ENCODE measurements at places on chromosomes 11 and 22.

DNA sequence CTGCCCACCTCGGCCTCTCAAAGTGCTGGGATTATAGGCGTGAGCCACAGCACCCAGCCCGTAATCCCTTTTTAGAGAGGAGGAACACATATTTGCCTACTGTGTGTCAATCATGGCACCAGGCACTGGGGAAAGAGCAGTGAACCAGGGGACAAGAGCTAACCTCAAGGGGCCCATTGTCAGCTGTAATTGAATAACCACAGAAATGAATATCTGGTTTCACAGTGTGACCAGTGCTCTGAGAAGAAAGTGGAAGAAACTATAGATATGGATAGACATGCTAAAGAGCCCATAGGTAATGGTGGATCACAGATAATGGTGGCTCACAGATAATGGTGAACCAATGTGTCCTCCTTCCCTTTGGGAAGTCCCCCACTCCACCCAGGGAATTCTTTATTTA is 8.6 kb upstream of the KCTD14 start:
- DNase-seq: no peak

DNA sequence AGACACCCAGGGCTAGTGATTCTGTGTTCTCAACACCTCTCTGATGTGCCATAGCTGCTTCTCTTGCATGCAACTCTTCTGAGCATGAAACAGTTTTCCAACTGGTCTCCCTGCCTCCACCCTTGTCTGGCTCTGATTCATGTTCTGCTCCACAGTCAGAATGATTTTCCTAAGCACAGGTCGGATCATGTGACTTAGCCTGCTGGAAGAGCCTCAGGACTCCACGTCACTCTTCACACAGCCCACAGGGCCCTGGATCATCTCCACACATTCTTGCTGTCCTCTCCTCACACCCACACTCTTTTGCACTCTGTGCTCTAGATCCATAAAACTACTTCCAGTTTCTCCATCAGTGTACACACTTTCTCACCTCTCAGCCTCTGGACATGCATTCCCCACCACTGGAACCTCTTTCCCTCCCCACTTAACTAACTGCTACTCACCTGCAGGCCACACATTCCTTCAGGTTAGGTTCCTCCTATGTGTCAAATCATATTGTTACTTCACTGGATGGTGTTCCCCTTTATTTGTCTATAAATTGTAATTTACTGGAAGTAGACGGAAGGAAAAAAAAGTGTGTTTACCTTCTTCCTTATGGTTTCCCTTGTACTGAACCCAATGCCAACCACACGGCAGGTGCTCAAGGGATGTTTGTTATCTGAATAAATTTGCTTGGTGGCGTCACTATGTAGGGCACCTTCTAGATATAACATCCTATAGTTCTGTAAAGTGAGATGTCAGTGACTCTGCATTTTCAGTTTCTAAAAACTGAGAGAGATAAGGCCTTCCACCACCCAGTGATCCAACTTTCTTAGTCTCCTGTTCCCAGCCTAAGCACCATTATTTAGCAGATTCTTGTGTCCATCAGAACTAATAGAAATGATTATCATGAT is 133.7 kb downstream of the ETS1 start:
- DNase-seq: no peak

GRCh38 chr11:126510621-126511370 is 155.3 kb downstream of the ST3GAL4 start:
- no peak for DNase-seq

DNA sequence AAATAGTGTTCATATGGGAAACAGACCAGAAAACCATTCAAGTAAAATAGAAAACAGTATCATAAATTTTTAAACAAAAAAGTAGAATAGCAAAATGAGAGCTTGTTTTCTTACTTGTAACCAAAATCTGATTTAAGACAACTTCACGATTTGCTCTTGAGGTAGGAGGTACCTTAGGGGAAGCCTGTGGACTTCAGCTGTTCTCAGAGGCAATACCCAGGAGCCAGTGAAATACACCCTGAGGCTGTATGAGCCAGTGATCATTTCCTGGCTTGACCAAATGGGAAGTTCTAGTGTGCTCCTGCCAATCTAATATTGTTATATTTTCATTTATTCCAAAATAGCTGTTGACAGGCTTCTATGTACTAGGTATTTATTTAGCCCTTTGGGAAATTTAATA is 104.8 kb downstream of the ARHGAP42 start:
- DNase-seq: no peak

- DNase-seq: no peak
Measured at GRCh38 chr11:2442589-2442988, 1.7 kb downstream of the TRPM5 start.

DNA sequence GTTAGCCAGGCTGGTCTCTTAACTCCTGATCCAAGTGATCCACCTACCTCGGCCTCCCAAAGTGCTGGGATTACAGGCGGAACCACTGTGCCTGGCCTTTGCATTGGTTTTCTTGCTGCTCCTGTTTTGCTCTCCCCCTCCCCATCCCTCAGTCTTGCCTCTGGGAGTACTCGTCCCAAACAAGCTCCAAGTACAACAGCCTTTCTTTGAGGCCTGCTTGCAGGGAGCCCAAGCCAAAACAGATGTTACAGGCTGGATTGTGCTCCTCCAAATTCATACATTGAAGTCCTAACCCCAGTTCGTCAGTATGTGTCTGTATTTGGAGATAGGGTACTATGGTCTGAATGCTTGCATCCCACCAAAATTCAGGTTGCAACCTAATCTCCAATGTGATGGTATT is 8.6 kb downstream of the IGLL1 start:
- no peak for DNase-seq

DNA sequence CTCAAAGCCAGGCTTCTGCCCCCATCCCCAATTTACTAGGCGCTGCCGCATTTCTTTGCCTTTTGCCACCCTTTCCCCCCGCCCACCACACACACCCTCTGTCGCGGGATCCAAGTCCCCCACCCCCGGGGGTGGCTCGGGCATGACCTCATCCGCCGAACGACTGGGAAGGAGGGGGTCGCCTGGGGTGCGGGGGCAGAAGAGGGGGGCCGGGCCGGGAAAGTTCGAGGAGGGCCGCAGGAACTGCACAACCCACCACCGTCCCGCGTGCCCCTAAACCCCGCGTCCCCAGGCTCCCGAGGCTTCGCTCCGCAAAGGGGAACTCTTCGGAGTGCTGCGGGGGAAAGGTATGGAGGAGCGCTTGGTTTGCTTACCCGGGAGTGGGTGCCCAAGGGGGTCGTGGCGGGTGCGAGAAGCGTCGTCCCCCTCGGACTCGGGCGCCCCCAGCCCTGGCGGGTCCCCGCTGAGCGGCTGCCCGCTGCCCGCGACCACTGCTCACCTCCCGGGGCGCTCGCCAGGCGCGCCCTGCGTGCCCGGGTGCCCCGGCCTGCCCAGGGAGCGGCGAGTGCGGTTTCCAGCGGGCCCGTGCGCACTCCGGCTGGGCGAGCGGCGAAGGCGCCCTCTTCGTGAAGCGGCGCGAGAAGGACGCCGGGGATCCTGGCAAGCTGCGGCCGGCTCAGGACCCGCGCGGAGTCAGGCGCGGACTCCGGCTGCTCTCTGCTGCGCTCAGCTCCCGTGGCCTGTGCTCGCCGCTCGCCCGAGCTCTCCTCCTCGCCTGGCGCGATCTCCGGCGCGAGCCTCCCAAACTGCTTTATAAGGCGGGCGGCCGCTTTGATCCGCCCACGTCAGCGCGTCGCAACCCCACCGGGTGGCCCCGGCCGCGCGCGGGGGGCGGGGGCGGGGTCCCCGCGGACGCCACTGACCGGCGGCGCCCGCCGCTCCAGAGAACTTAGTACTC is 4.0 kb upstream of the WNT11 start:
- DNase-seq: no peak

DNA sequence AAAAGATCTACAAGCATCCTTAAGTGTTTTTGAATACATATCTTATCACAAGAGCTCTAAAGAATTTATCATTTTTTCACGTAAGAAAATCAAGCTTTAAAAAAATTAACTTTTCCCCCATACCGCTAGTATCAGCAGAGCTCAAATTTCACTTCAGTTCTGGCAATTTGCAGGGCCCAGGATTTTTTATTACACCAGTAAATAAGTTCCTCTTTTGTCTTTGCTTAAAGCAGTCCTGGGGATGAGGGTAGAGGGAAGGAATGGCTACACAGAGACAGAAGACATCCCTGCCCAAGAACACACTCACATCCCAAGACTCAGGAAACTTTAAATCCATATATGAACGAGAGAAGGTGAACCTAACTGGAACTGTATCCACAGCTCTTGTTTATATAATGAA is 22.6 kb upstream of the SORL1 start:
- DNase-seq: no peak

DNA sequence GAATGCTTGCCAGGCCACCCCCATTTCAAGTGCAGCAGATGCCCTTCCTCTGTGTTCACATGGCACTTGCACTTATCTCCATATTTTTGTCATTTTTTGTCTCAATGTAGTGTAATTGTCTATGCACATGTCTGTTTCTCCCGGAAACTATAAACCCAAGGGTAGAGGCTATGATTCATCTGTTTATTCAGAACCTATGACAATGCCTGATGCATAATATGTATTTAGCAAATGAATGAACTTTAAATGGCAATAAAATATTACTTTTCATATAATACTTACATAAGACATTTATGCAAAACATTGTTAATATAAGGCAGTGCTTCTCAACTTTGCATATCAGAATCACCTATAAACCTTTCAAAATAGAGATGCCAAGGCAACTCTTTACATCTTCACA is 6.7 kb downstream of the PAK1 start:
- no peak for DNase-seq

DNA sequence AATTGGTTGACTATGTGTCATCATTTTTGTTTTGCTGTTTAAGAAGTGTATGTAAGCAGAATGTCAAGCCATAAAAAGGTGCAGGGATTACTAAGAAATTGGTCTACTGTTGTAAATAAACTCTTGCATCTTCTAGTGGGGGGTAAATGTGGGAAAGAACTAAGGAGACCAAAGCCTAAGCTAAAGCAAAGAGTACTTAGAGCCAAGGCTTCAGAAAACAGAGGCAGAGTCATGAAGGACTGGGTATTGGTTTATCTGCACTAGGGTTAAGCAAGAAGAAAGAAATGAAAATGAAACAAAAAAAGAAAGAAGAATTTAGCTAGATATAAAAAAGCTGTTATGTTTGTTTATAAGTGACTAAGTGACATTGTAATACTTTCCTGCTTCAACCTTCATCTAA is 628.1 kb downstream of the METTL15 start:
- no peak for DNase-seq

GRCh38 chr22:20422271-20423007 is 15.2 kb downstream of the SCARF2 start:
- DNase-seq: no peak

GRCh38 chr11:120945042-120945441 is 78.9 kb upstream of the TBCEL start:
- no peak for DNase-seq

DNA sequence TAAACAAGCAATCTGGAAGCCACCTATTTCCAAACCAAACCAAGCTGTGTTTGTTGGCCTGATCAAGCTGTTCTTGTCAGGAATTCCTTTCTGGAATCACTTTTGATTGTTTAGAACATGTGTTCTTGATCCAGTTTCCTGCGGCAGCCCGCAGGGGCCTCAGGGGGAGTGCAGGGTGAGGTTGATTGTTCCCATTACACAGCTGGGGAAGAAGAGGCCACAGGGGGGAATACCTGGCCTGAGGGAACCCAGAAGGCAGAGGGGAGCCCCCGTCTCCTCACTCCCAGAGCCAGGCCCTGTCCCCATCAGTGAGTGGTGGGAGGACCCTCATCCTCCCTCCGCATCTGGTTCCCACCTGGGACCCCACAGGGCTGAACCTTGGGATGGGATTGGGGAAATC is 4.2 kb downstream of the MRGPRD start:
- no peak for DNase-seq

GRCh38 chr11:7383406-7383805 is 101.9 kb upstream of the OLFML1 start:
- DNase-seq: no peak

- no peak for DNase-seq
Measured at GRCh38 chr11:8614497-8614896, 20.5 kb upstream of the STK33 start.

- no peak for DNase-seq
Measured at GRCh38 chr11:43933608-43934551, 8.6 kb upstream of the C11orf96 start.

- no peak for DNase-seq
Measured at GRCh38 chr11:4704790-4705334, 278 bp downstream of the MMP26 start.

GRCh38 chr11:74671520-74672196 is 59.6 kb downstream of the CHRDL2 start:
- no peak for DNase-seq

DNA sequence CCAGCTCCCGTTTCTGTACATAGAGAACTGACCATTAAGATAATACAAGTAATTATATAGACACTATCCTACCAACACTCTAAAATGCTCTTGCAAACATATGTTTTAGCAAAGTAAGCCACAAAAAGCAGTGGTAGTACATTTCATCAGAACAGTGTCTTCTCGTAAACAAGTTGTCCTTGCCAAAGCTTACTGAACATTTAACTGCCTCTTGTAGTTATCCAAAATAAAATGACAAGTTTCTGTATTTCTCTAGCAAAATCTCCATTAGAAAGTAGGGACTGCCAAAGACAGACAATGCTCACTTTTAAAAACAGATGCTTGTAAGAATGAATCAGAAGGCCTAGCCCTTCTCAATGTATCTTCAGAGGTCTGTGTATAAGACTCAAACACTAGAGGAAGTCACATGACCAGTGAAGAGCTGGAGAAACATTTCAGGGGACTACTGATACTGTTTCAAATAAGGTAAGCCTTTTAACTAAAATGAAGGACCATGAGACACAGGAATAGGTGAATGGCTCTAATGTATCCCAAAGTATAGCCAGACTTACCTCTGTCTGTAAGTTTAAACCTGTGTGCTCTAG is 7.8 kb upstream of the ZC3H12C start:
- no peak for DNase-seq

DNA sequence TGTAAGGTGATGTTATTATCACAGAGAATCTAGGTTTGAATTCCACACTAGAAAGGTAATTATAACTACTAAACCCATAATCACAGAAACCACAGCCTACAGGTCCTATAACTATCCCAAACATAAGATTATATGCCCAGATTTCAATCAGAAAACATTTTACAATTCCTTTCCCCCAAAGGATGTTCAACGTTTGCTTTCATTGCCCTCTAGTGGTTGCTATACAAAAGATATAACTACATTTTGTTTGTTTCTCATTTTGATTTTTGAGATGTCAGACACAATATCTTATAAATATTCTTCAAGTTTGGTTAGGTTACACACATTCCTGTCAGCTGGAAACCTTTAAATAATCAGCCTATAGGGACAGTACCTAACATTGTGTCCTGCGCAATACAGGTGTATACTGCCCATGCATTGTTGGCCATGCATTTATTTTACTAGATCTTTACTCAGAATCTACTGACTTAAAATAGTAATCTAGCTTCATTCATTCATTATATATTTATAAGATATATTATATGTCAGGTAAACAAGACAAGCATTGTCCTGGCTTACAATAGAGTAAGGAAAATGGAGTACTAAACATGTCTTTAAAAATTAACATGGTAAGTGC is 530.5 kb upstream of the CCDC90B start:
- DNase-seq: no peak

GRCh38 chr11:102950622-102951081 is 4.9 kb downstream of the MMP13 start:
- DNase-seq: no peak

Data from H1 (cell line).